Kasumi-1 (cell line): ENCODE measurements at places on chromosomes 12 and 14.

DNA sequence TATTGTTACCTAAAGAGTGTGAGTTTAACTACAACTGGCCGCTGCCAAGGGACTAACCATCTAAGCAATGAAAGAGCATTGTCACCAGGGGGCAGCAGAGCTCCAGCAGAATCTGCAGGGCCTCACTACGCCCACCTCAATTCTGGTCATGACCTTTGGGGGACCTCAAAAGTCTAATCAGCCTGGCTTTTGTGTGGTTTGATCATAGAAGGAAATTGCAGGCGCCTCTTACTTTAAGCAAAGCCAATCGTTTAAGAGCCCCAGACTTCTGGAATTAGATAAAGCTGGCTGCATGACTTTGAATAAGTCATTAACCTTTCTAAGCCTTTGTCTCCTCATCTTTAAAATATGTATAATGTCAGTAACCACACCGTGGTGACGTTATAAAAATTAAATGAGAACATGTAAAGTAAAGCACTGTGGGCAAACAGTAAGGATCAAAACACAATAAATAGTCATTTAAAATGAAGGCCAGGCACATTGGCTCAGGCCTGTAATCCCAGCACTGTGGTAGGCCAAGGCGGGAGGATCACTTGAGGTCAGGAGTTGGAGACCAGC is 58.6 kb downstream of the TBX3 start:
- DNase-seq, result peak; percentile 15

- DNase-seq, result no peak
Measured at GRCh38 chr12:3145033-3145432, 67.9 kb downstream of the TSPAN9 start.

DNA sequence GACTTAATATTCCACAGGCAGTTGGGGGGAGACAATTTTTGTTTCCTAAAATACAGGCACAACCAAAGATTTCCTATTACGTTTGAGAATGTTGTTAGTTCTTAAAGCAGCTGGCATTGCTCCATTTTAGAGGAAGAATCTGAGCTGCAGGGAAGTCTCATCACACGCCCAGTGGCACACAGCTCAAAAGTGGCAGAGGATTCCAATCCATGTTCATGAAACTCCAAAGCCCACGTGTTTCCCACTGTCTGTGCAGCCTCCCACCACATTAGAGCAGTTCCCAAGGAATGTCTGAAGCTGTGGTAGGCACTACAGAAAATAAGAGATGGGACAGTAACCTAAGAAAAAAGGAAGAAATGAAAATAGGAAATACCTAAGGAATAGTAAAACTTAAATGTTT is 6.1 kb upstream of the IL26 start:
- DNase-seq, result no peak

GRCh38 chr14:88233915-88234314 is 89.2 kb downstream of the KCNK10 start:
- no peak for DNase-seq

DNA sequence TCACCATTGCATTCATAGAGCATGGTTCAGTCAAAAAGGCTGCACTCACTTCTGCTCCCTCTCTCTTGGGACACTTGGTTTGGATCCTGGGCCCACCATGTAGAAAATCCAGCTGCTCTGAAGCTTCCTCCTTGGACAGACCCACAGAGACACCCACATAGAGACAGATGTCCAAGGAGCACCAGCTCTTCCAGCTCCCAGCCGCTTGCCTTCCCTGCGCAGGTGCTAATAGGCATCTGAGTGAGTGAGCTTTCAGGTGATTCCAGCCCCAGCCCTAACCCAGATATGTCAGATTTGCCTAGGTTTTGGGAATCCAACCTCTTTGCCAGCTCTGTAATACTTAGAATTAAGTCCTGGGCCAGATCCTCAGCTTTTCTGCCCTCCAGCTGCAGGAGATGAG is 38.6 kb downstream of the DLK1 start:
- DNase-seq, result no peak

- no peak for DNase-seq
Measured at GRCh38 chr14:93295541-93296220, 37.2 kb downstream of the BTBD7 start.

DNA sequence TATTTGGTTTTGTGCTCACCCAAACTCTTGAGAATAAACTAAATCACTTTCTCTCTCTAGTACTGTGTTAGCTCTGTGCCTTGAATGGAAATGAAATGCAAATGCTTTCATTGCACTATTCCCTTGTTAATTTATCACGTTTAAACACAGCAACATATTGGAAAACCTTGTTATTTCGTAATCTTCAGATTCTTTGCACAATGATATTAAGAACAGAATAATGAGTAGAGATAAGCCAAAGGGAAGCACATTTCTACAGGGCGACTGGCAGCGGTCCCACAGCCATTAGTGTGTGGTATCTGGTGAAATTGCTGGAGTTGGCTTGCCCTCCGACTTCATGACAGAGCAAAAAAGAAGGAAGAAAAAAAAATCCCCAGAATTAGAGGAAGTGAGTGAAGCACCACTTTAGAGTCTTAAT is 166.1 kb upstream of the E2F7 start:
- peak; percentile 63 for DNase-seq

- no peak for DNase-seq
Measured at GRCh38 chr14:35277179-35277578, 15.0 kb upstream of the PSMA6 start.

DNA sequence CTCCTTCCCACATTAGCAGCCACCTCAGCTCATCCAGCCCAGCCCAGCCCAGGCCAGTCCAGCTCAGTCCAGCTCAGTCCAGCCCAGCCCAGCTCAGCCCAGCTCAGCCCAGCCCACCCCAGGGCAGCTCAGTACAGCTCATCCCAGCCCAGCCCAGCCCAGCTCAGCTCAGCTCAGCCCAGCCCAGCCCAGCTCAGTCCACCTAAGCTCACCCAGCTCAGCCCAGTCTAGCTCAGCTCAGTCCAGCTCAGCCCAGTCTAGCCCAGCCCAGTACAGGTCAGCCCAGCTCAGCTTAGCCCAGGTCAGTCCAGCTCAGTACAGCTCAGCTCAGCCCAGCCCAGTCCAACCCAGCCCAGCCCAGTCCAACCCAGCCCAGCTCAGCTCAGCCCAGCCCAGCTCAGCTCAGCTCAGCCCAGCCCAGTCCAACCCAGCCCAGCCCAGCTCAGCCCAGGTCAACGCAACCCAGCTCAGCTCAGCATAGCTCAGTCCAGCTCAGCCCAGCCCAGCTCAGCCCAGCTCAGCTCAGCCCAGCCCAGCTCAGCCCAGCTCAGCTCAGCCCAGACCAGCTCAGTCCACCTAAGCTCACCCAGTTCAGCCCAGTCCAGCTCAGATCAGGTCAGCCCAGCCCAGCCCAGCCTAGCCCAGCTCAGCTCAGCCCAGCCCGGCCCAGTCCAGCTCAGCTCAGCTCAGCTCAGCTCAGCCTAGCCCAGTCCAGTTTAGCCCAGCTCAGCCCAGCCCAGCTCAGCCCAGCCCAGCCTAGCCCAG is 63.0 kb downstream of the TMEM121 start:
- DNase-seq, result no peak

- DNase-seq, result no peak
Measured at GRCh38 chr14:70887737-70888499, 19.3 kb upstream of the PCNX1 start.

DNA sequence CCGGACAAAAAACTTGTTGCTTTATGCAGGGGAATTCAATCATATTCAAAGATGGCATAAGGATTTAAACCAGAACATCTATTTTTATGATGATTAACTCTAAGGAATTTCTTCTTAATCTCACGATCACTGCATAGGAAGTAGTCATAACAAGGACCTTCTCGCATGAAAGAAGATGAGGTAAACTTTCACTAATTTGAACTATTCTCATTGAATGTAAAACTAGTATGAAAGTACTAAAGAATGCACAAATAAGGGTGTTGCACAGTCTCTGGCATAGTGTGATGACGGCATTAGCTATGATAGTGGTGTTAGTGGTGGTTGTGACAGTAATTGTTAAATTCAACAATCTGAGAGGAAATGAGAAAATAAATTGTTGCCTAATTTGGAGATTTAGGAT is 280.0 kb downstream of the SLC6A15 start:
- DNase-seq, result no peak

- no peak for DNase-seq
Measured at GRCh38 chr14:33375786-33376185, 437.1 kb downstream of the NPAS3 start.

- no peak for DNase-seq
Measured at GRCh38 chr12:124823272-124823970, 40.2 kb downstream of the SCARB1 start.

DNA sequence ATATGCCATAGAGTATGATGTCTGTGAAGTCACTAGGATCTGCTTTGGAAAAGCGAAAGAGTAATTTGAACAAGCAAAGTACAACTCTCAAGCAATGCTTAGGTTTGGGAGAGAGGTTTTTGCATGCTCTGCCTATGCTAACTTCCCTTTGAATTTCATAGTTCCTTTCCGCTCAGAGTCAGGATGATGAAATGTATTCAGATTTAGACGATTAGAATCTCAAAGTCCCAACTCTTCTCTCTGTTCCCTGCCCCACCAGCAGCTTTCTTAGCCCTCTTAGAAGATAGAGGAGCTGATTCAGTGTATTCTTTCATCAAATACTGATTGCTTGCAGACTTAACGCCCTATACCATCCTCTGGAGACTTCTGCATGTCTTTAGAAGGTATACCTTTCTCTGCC is 11.5 kb downstream of the RAB5B start:
- DNase-seq, result no peak

DNA sequence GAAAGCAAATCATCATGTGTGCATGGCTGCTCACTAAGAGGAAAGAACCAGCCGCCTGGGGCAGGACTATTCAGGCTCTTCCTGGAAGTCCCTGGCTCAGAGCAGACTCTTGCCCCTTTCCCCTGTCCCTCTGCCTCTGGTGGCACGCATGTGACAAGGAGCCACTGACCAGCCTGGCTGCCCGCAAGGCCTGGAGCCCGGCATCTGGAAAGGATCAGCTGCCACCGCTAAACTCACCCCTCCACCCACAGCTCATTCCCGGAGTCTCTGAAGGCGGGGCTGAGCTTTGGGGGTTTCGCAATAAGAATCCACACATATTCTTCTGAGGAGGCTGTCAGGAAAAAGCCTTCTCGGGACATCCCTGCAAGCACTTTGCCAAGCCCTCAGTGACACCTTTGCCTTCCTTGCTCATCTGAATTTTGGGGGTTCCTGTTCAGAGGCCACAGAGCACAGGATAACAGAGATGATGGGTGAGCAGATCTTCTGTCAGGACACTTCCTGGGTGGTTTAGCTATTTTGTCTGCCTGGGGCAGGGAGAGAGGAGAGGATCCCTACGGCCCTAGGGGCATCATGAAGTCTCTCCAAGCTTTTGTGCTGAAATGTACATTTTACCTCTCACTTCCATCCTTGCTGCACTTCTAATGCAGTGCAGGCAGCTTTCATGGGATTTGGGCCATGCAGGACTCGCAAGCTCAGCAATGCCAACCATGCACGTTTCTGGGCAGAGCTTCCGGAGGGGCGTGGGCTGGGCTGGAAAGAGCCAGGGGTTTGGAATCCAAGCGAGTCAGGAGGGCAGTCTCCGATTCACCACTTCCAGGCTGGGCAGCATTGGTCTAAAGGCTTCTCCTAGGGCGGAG is 124.8 kb upstream of the MAP1LC3B2 start:
- peak; percentile 38 for DNase-seq

DNA sequence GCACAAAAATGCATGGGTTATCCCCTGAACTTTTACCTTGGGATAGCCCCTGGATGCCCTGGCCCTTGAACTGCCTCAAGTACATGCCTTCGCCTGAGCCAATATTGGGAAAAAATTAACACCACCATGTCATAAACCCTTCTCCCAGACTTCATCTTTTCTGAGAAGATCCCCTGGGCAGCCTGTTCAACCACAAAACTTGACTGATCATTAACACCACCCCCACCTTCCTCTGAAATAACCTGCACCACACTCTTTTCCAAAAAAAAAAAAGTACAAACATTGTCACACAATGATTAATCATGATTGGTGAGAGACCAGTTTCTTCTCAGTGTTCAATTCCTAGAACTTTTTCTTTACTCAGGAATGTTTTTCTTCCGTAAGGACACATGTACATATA is 217.9 kb downstream of the PAX9 start:
- no peak for DNase-seq
